Vagina (tissue), 2 donors: ENCODE measurements at places on chromosomes 4 and X.

- no peak for DNase-seq
Measured at GRCh38 chrX:40104985-40105834, 7.5 kb upstream of the BCOR start.

GRCh38 chr4:26346203-26346620 is 25.4 kb downstream of the RBPJ start:
- DNase-seq = no peak

DNA sequence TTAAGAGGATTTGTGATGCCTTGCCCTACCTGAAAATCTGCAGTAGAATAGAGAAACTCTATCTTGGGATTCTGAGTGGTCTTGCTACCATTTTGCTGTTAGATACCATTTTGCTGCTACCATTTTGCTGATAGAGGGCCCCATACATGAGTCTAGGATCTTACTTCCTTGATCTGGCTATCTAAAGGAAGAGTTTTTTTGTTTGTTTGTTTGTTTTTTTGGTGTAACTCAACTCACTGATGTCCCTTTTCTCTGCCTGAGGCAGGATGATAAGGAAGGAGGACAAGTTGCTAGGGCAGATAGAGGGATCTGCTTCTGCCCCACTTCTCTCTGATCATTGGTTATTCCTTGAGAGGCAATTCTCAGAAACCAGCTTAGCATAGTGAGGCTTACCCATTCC is 31.0 kb downstream of the XK start:
- DNase-seq = no peak

DNA sequence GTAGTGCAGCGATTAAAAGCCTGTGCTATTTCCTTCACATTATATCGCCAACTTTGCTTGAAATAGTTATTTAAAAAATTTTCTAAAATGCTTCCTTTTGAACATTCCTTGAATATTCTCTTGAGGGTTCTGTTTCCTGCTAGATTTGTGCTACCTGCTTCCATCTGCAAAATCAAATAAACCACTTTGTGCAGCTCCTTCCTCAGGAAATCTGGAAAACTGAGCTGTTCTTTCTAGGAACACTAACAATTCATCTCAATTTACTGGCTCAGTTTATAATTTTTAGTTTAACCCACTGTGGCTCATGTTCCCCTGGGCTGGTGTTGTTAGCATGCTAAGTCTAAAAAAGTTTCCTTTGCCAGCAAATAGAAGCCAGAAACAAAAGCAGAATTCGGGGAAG is 88.1 kb upstream of the LCORL start:
- DNase-seq = no peak

- no peak for DNase-seq
Measured at GRCh38 chr4:98518559-98519267, 139.7 kb downstream of the TSPAN5 start.
